AG09319 (cell line): ENCODE measurements at places on chromosomes 3 and 15.

DNA sequence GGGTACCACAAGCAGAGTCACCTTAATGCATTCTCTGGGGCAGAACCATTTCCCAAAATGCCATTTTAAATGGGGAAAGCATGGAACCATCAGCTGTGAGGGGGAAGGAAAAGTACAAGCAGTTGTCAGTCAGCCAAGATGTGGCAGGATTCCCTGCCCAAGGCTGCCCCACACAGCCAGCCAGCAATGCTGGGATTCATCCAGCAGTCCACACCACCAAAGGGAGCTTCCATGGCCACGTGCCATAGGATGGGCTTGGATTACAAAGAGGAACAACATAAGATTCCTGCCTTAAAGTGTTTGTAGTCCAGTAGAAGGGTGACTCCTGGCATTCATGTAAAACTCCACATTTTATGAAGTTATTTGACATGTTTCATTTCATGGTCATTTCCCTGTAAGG lies 233.3 kb downstream of the SHOX2 start:
- no peak for DNase-seq

GRCh38 chr3:116029266-116029665 lies 406.0 kb downstream of the GAP43 start:
- DNase-seq = no peak

GRCh38 chr3:27281671-27282150 lies 87.5 kb downstream of the NEK10 start:
- no peak for DNase-seq

- no peak for DNase-seq
Observed at GRCh38 chr15:79154483-79155135, 64.0 kb upstream of the RASGRF1 start.

- DNase-seq = peak; percentile 50
Observed at GRCh38 chr3:25454005-25454927, 26.2 kb downstream of the RARB start.

GRCh38 chr3:170555329-170555728 lies 30.5 kb downstream of the SLC7A14 start:
- no peak for DNase-seq

- DNase-seq = no peak
Observed at GRCh38 chr3:146827836-146828235, 222.7 kb upstream of the PLSCR5 start.

DNA sequence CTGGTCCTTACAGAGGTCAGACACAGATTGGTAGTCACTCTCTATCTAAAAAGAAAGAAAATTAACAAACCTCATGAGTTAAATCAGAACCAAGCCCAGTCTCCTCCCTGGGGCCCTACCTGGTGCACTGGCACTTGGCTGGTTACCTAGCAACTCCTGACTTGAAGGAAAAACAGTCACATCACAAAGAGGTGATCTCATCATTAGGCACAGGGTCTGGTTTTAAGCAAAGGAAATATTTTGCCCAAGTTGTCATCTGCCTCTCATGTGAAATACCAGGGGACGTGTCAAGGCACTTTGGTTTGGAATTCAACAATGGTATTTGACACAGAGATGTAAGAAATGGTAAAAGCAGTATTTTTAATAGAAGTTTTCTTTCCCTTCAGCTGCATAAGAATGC lies 47.7 kb upstream of the FMN1 start:
- no peak for DNase-seq

- DNase-seq = no peak
Observed at GRCh38 chr3:172546628-172547214, 23.5 kb upstream of the TNFSF10 start.

GRCh38 chr3:165439765-165440164 lies 243.6 kb upstream of the SLITRK3 start:
- DNase-seq = no peak

DNA sequence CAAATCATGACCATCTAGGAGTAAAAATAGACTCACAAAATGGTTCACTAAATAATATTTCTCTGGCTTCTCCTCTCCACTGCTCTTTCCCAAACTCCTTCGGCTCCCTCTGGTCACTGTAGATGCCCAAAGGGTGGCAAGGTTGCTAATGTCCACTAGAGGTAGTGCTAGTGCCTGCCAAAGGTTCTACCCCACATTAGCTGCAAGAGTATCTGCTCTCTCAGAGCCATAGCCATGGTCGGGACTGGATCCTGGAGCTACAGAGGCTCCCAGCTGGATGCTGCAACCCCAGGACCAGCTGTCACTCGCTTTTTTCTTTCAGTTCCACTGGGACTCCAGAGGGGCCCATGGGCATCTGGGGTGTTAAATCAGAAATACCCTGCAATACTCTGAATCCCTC lies 8.5 kb downstream of the HTR3D start:
- no peak for DNase-seq

DNA sequence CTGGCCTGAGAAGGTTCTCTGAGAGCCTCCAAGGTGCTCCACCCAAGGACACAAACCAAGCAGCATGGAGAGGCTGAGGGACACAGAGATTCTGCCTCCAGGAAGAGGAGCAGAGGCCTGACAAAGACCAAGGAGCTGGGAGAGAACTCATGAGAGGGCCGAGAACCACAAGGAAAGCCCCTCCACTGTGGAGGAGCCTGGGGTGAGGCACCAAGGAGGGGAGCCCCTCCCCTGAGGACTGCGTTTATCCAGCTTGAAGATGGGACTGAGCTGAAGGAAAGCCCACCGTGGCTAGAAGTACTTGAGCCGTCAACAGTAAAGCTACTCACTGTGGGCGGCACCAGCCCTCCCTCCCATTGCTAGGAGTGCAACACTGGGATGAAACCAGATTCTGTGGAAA lies 63.1 kb upstream of the MEF2A start:
- no peak for DNase-seq

GRCh38 chr3:143314251-143315093 lies 194.9 kb downstream of the CHST2 start:
- DNase-seq = peak; percentile 69

DNA sequence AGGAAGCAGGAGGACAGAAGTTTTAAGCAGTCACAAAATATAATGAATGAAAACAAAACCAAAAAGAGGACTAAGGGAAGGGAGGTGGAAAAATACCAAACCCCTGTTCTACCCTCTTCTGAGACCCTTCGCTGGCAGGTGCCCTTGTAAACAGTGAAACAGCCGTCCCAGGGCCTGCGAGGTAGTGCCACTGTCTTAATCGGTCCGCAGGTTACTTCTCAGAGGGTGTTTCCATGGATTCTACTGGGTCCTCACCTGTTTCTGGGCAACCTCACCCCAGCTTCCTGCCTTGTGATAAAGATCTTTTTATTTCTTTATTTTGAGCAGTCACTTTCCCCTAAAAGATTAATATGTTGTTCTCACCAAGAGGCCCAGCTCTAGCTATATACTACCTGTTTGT lies 65.3 kb downstream of the SLC30A4 start:
- no peak for DNase-seq

DNA sequence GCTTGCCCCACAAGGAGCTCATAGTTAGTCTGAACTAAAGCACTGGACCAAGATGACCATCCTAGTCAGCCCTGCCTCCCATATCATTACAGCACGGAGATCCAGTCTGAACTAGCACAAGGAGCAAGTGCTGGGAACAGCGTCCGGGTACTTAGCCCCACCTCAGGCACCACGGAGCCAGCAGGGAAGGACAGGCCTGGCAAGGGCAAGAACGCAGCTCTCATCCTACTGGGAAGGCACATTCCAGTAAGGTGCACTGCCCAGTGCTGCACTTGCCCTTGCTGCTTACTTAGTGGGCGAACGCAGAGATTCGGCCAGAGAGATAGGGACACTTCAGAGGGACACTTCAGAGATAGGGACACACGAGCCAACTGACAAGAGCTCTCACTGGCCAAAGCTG lies 27.6 kb downstream of the SEC61A1 start:
- DNase-seq = no peak

GRCh38 chr3:46987319-46987742 lies 7.9 kb downstream of the NBEAL2 start:
- DNase-seq = no peak

DNA sequence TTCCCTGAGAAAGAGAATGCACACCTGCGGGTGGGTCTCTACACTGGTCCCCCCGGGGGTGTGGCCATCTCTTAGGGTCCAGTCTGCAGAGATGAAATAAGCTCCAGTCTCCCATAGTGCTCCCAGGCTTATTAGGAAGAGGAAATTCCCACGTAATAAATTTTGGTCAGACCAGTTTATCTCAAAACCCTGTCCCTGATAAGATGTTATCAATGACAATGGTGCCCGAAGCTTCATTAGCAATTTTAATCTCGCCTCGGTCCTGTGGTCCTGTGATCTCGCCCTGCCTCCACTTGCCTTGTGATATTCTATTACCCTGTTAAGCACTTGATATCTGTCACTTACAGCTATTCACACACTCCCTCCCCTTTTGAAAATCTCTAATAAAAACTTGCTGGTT lies 46.8 kb downstream of the OR5H15 start:
- DNase-seq = no peak

- DNase-seq = no peak
Observed at GRCh38 chr15:38554354-38554753, 10.3 kb downstream of the RASGRP1 start.

- no peak for DNase-seq
Observed at GRCh38 chr3:53604232-53604631, 109.8 kb downstream of the CACNA1D start.

- no peak for DNase-seq
Observed at GRCh38 chr3:148816427-148816826, 11.2 kb upstream of the CPB1 start.
